Smooth muscle cell of bladder (primary cell): ENCODE measurements at places on chromosomes 5 and 9. TPM values are rescaled to one million over a fixed set of nuclear protein-coding genes. Genes with fewer than 3 reads are reported as not detected.

SLC1A3 gene
- 1.1 and 3.5 TPM in 2 replicates for total RNA-seq

SELENOP gene
- 98.6 and 131 TPM in 2 replicates for total RNA-seq

MYO10 gene
- 61.0 and 105 TPM in 2 replicates for total RNA-seq

PRSS3 gene
- total RNA-seq = 14.6 and 28.4 TPM in 2 replicates

PCDHA5 gene
- total RNA-seq = under 0.01 and 0.09 TPM in 2 replicates

GEMIN5 gene
- 9.7 and 12.3 TPM in 2 replicates for total RNA-seq

SPAAR gene
- 0.18 TPM in 1 of 2 replicates, not detected in the other for total RNA-seq
